Ascending aorta (tissue), 2 donors: ENCODE measurements at places on chromosomes 1 and 21. TPM values are rescaled to one million over a fixed set of nuclear protein-coding genes. Genes with fewer than 3 reads are reported as not detected.

PPFIA4 gene
- total RNA-seq = 22.2 TPM

ZSWIM5 gene
- 1.2 TPM for total RNA-seq

GOLT1A gene
- not detected for total RNA-seq

ARTN gene
- total RNA-seq = not detected

CA6 gene
- not detected for total RNA-seq

KCNN3 gene
- 24.6 TPM for total RNA-seq

SPRR2F gene
- not detected for total RNA-seq

UROD gene
- total RNA-seq = 150 TPM

- DNase-seq = no peak
Observed at GRCh38 chr1:214215583-214215982, 65.4 kb upstream of the SMYD2 start.

DNA sequence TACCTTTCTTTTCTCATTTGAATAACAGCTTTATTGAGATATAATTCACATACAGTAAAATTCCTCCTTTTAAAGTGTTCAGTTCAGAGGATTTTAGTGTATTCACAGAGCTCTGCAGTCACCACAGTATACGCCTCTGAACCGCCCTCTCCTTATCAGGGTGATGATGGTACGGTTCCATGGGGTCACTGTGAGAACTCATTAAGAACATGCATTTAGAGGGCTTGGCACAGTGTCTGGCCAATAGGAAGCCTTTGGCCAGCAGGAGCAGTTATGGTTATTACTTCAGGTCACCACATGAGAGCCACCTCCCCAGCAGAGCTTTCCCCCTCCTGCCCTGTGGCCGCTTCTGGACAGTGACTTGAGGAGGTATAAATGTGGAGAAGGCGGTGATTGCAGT is 27.3 kb downstream of the KCNQ4 start:
- no peak for DNase-seq

- no peak for DNase-seq
Observed at GRCh38 chr1:155092641-155093040, 14.0 kb downstream of the EFNA3 start.

DNA sequence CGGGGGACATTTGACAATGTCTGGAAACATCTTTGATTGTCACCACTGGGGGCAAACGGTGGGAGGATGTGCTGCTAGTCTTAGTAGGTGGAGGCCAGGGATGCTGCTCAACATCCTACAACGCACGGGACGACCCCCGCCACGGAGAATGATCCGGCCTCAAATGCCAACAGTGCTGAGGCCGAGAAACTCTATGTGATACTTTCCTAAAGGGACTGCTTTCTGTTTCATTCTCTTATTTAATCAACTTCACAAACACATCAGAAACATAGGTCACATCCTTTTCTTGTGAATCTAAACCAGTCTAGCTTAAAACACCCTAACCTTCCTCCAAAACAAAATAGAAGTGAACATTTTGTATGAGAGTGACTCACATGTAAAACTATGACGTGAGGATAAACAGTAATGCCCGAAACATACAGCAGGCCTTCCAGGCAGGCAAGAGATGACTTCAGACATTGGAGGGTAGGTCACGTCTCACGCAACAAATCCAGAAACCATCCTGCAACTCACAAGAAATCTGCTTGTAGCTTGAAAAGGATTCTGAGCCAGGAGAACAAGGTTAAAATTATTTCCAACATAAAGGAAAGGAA is 37.2 kb upstream of the ETS2 start:
- no peak for DNase-seq

- DNase-seq = no peak
Observed at GRCh38 chr1:22874785-22875184, 97.9 kb downstream of the LACTBL1 start.

DNA sequence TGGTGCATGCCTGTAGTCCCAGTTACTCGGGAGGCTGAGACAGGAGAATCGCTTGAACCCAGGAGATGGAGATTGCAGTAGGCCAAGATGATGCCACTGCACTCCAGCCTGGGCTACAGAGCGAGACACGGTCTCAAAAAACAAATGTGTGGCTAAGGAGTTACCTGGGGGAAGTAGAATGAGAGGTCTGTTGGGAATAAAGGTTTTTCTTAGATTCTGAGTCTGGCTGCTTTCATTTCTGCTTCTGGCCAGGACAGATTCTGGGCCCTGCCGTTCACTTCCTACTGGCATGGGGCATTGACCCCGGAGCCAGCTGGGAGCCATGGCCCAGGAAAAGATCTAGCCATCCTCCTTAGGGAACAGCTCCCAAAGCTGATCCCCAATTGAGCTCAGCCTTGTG is 420 bp upstream of the DCDC2B start:
- DNase-seq = no peak

GRCh38 chr1:222021129-222021528 is 279.2 kb upstream of the DUSP10 start:
- DNase-seq = no peak

DNA sequence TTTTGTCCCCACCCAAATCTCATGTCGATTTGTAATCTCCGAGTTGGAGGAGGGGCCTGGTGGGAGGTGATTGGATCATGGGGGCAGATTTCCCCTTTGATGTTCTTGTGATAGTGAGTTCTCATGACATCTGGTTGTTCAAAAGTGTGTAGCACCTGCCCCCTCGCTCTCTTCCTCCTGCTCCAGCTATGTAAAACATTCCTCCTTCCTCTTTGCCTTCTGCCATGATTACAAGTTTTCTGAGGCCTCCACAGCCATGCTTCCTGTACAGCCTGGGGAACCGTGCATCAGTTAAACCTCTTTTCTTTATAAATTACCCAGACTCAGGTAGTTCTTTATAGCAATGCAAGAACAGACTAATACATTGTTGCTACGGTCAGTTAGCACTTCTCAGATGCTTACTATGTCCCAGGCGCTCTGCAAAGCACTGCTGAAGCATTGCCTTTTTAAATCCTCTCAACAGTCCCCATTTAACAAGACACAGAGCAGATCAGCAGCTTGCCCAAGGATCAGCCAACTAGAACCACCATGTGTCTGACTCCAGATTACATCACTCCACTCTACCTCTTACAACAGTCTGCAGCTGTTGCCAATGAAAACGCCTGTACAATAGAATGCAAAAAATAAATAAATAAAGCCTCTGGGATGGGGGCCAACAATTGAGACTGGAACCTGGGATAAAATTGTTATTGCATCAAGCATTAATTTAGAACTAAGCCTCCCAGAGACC is 52.4 kb upstream of the USP1 start:
- no peak for DNase-seq

- DNase-seq = no peak
Observed at GRCh38 chr21:33893917-33894316, 21.7 kb downstream of the ATP5PO start.

- DNase-seq = no peak
Observed at GRCh38 chr1:80218112-80218511, 1211.6 kb upstream of the ADGRL4 start.

DNA sequence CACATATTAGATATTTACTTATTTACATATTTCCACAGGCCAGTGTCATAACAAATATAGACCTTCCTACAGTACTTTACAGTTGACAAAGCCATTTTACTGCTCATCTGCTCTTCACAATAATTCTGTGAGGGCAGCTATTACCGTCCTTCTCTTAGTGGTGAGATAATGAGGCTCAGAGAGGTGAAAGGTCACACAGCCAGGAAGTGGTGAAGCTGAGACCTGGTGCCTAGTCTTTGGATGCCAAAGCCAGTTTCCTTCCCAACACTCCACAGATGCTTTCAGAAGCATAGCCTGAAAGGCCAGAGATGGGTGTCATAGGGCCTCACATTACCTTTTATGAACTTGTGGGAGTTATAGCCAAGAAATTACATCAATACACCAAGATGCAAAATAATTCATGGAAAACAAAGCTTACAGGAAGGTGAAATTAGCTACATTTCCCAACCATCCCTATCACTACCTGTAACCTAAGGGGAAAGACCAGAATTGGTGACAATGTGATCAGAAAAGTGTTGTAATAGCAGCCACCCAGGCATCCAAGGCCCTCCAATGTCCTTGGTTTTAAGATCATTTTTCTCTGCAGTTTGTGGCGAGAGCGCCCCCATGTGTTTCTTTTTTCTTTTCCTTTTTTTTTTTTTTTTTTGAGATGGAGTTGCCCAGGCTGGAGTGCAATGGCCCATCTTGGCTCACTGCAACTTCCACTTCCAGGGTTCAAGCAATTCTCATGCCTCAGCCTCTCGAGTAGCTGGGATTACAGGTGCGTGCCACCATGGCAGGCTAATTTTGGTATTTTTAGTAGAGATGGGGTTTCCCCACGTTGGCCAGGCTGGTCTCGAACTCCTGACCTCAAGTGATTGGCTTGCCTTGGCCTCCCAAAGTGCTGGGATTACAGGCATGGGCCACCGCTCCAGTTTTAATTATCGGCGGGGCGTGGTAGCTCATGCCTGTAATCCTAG is 26.5 kb upstream of the RPL11 start:
- DNase-seq = no peak

DNA sequence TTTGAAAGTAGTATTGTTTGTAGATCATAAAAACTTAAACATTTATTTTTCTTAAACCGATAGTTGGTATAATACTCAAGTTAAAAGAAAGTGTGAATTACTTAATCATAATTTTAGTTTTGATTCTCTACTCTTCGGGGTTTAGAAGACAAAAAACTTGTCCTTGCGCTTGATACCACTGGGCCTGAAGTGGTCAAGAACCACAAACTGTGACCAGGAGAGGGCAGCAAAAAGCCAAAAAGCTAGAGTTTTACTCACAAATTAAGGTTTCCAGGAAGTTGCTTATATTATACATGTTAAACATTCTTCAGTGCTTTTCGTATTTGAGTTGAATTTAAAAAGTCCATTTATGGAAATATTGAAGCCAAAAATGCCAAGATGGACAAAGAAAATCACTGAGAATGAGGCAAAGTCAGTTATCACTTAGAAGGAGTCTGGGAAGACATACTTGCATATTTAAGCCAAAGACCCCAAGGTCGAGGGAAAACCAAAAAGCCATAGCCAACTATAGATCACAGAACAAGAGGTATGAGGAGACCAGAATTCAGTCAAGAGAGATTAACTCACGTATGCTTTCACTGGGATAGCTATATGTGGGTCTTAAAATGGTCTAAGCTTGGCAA is 34.2 kb downstream of the EFCAB7 start:
- no peak for DNase-seq

GRCh38 chr1:6098303-6099215 is 52.9 kb downstream of the KCNAB2 start:
- no peak for DNase-seq

DNA sequence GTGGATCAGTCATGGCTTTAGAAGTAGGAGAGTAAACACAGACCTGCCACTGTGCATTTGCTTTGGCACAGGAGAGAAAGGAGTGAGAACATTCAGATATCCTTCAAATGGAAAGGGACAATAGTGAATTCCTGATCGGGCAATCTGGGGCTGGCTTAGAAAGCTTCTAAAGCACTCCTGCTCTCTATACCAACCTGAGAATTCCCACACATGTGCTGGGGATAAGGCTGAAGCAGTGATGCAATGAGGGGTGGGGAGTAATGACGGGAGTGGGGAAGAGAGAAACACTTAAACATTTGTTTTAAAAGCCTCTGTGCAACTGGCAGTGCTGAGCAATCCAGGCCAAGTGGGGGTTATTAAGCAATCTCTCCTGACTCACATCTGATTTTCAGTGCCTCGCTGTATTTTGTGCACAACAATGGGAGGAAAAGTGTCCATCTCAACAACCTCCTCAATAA is 108.8 kb downstream of the KIAA0319L start:
- no peak for DNase-seq

GRCh38 chr1:41751804-41752513 is 166.8 kb downstream of the HIVEP3 start:
- DNase-seq = no peak

GRCh38 chr21:16322454-16322853 is 592.7 kb downstream of the USP25 start:
- DNase-seq = no peak

DNA sequence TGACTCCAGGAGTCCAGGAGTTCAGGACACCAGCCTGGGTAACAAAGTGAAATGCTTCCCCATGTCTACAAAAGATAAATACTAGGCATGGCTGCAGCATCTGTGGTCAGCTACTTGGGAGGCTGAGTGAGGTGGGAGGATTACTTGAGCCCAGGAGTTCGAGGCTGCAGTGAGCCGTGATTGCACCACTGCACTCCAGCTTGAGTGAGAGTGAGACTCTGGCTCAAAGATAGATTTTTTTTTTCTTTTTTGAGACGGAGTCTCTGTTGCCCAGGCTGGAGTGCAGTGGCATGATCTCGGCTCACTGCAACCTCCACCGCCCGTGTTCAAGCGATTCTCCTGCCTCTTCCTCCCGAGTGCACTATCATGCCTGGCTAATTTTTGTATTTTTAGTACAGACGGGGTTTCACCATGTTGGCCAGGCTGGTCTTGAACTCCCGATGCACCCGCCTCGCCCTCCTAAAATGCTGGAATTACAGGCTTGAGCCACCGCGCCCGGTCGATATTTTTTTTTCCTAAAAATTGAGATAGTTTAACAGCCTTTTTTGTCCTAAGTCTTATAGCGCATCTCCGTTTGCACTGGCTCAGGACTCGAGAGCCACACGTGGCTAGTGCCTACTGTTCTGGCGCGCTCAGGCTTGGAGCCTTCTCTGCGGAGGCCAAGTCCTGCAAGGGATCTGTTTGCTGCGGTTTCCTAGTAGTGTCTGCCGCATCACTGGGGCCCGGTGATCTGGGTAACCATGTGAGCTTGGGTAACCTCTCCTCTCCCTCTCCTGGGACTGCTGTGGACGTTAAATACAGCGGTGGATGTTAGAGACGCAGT is 1.0 kb upstream of the MFN2 start:
- no peak for DNase-seq

GRCh38 chr1:109864047-109864822 is 46.4 kb upstream of the CSF1 start:
- DNase-seq = no peak

GRCh38 chr1:236727521-236727920 is 41.2 kb downstream of the ACTN2 start:
- DNase-seq = no peak
